ENCODE measurements at places on chromosomes 11 and 22.

GRCh38 chr22:36383110-36383581 is 4.6 kb downstream of the MYH9 start:
- no peak for DNase-seq

DNA sequence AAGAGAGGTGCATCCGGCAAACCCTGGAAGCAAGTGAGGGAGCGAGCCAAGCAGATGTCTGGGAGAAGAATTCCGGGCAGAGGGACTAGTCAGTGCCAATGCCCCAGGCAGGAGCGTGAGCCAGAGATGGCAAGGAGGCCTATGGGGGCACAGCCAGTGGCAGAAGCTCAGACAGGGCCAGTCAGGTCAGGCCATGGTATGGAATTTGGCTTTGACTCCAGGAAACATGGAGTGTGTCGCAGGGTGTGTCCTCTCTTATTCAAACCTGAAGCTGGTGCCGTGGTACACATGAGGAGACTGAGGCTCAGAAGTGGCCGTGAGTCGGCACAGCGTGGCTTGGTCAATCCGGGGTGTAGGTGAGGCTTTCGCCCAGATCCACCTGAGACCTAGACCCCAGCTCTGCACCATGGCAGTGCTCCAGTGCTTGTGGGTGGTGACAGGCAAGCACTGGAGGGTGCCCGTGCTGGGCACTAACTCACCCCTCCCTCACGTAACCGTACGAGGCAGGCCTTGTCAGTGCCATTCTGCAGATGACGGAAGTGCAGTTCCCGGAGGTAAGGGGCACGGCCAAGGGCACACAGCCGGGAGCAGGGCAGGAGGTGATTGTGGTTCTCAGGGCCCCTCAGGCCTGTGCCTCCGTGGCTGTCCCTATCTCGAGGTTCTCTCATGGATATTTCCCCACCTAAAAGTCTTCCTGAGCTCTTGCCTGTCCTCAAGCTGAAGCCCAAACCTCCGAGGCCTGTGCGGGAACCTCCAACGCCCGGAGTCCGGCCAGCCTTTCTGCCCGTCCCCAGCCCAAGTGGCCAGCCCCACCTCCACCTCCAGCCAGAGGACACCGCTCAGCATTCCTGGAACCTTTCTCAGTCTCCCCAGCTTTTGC is 10.6 kb upstream of the SPI1 start:
- DNase-seq = no peak

DNA sequence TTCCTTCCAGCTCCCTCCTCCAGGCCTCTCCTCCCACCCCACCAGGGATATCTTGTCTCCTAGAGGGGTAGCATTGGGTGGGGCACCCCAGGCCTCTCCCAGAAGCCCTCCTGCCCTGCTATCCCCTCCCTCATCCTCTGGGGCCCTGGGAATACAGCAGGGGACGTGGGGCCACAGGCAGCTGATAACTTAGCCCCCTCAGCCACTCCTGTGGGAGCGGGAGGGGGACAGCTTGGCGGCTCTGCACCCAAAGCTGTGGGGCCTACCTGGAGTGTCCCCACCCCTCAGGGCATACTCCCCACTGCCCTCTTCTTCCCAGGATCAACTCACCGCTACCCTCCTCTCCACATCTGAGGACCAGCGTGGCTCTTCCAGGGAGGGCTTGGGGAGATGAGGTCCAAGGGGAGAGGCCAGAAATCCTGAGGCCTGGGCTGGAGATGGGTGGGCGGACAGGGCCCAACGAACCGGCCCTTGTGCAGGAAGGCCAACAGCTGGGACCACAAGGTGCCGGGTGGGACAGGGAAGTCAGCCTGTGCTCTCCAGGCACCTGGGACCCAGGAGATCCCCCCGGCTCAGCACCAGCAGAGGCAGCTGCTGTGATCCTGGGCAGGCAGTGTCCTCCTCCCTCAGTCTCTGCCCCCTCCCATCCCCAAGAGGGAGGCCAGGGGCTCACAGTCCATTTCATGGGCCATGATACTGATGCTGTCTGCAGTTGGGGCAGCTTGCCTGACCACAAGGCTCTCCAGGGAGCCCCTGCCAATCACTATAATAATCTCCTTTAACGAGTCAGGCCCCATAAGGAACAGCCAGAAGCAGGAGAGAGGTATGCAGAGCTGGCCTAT is 23.2 kb downstream of the NEAT1 start:
- no peak for DNase-seq

GRCh38 chr11:64396079-64396591 is 37.2 kb downstream of the RPS6KA4 start:
- DNase-seq = no peak

DNA sequence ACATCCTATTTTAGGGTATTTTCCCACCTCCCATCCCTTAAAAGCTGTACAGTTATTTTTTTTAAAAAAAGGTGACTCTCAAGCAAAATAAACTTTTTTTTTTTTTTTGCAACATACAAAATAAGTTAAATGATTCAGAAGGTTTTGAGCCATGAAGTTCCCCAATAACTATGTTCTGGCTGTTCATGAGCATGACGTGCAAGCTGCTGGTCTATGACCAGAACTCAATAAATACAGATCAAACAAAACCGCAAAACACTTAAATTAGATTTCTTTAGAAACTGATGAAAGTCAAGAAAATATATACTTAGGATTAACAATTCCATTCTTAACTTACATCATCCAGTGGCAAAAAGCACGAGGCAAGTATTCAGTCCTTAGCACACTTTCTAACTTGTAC is 24.1 kb upstream of the CLNS1A start:
- DNase-seq = no peak

- DNase-seq = no peak
These were observed 62.6 kb upstream of the SYT13 start for GRCh38 chr11:45348729-45349128.

DNA sequence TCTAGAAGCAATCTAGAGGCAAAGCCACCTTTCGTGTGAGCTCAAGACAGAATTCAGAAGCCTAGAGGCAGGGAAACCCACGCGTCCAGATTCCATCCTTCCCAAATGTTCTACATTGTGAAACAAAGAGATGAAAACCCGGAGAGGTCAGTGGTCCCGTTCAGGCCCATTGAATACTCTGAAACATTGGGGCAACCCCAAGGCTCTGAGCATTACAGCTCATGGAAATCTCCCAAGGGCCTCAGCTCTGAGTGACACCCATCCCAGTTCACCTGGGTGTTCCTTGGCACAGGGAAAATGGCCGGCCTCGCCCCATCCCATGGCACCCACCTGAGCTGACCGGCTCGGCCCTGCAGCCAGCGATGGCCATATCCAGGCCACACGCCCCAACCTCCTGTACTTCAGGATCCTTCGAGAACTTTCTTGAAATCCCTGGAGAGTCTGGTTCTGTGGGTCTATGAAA is 128.6 kb upstream of the FGF3 start:
- DNase-seq = no peak

DNA sequence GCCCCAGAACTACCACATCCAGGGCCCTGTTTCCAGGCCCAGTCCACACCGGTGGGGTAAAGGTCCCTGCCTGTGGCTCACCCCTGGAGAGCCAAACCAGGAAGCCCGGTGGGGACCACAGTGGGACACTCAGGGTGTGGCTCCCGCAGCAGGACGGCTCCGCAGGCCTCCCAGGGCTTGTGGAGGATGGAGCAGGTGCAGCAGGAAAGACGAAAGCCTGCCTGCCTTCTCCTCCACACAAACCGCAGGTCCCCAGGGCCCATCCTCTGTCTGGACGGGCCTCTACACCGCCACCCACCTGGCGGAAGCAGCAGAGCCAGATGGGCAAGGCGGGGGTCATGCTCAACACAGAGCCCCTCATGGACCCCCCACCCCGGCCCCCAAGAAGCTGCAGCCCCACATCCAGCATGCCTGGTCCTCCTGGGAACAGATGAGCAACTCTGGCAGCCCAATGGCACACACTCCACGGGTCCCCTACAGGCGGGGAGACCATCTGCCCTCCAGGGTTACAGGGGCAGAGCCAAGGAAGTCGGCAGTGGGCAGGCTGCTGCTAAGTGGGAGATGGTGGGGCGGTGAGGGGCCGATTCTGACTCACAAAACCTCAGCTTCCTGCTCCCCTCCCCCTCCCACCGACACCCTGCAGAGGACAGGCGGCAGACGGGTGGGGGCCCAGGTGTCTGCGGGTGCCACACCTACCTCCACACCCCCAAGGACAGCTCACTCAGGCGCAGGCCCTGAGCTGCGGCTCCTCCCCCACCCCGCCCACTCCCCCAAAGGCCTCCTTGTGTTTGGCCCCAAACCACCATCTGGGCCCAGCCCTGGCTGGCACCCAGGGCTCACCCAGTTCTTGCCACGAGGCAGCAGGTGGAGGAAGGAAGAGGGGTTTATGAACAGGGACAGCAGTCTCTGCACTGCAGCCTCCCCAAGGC is 5.2 kb downstream of the SBF1 start:
- peak; percentile 93 for DNase-seq

- no peak for DNase-seq
These were observed 177.5 kb downstream of the MN1 start for GRCh38 chr22:27624042-27624441.

DNA sequence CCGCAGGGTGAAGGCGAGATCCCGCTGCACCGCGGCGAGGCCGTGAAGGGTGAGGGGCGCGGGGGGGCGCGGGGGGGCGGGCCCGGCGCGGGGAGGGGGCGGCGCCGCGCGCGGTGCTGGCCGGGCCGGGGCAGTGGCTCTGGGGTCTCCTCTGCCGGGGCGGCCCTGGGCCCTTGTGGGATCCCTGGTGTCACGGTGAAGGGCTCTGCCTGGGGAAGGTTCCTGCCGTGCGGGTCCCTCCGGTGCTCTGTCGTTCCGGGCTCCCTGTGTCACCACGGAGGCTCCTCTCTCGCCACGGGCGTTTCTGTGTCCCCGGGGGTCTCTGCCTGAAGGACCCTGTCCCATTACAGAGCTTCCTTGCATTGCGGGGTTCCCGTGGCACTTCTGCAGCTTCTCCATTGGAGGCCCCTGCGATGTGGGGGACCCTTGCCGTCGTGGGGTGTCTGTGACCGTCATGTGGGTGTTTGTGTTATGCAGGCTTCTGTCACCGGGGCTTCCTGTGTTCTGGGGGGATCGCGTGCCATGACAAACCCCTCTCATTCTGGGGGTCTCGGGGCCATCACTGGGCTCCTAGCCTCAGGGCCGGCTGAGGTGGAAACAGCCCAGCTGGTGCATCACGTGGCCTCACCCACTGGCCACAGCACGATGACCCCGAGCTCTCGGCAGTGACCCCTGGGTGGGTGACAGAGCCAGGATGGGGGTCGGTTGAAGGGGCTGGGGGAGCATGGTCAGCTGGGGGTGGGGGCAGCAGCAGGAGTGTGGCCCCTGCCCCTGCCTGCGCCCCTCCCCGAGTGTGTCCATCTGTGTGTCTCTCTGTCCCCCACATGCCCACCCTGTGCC is 25.3 kb downstream of the SHANK3 start:
- DNase-seq = no peak

DNA sequence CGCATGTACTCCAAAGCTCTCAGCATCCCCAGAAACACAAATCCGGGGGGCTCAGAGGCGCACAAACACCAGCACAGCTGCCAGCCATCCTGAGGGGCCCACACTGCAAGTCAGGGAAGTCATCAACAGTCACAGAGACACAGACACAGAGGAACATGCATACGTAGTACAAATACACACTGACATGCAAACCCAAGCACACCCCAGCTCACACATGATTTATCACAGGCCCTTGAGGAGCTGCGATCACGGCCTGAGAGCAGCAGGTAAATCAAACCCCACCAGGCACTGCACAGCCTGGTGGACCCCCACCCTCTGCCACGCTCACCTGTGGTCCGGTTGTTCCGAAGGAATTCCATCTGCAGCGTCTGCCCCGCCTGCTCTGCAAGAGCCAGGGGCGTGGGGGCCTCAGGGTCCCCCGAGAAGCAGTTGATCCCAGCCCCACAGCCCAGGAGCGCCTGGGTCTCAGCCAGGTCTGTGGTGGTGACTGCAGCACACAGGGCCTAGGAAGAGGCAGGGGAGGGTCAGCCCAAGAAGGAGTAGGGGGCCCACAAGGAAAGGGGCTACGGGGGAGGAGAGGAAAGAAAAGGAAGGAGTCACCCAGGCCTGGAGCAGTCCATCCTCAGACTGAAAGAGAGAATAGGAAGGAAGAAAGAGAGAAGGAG is 28.5 kb upstream of the PDE2A start:
- no peak for DNase-seq

DNA sequence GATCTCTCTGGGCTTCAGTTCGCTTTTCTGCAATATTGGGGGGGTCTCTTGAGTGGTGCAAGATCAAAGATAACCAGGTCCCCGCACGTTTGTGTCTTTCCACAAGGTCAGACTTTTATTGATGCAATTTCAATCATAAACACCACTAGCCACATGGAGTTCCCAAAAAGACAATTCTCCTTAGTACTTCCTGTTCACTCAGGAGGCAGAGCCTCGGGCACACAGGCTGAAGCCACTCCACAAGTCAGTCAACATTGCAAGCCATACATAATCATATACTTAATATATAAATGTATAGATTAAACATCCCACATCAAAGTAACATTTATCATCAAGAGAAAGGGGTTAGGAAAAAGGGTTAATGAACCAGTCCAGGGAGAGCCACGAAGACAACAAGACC is 12.0 kb downstream of the ST14 start:
- DNase-seq = no peak

DNA sequence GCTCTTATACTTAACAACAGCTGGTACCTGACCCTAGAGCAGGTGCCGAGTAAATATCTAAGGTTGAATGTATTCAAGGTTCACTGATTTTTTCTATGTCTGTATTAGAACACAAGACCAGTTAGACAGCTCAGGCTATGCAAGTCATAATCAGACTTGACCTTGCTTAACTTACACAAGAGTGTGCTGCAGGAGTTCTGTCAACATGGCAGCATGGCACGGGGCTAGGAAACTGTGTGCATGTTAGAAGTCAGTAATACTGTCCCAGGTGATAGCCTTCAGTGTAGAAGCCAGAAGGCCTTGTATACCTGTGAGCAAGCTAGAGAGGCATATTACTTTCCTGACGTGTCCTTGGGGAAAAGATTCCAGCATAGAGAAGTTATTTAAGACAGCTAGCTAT is 253.1 kb downstream of the FAT3 start:
- no peak for DNase-seq

- no peak for DNase-seq
These were observed 62.3 kb downstream of the IGLL5 start for GRCh38 chr22:22949953-22950352.

GRCh38 chr11:128568166-128568778 is 19.1 kb downstream of the ETS1 start:
- DNase-seq = no peak

DNA sequence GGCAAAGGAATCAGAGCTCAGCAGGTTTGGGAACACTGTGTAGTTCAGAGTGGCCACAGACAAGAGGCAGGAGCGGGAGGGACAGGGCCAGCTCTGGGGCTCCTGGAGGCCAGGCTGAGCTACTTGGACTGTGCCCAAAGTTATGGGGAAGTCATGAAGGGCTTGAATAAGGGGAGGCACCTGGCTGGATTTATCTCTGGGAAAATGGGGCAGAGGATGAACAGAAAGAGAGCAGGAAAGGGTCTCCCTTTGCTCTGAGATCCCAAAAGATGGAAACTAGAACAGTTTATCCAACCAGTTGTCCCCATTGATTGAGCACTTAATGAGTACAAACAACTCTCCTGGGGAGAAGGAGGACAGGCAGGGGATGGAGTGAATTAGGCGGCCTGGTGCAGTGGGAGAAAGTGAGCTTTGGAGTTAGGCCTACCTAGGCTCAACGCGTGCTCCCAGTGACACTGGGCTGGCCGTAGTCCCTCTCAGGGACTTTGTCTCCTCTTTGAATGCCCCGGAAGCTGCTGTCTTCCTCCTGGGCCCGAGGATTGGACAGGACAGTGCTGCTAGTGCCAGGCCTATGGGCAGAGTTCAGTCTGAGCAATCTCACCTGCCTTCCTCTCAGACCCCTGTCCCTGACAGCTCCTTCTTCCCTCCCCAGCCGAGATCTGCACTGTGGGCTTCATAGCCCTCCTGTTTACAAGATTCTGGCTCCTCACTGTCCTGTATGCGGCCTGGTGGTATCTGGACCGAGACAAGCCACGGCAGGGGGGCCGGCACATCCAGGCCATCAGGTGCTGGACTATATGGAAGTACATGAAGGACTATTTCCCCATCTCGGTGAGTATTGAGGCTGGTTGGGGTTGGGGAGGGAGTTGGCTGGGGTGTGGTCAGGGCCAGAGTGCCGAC is 2.0 kb downstream of the MOGAT2 start:
- DNase-seq = no peak

Measured in stimulated activated CD4-positive, alpha-beta T cell treated with anti-CD3 and anti-CD28 coated beads, Interleukin-2, amount 100 ng/mL, for 4 hours (primary cell).